ENCODE measurements at places on chromosomes 4 and X.
A peak's percentile ranks its signal among the peaks of the same experiment; 100 is the strongest.

DNA sequence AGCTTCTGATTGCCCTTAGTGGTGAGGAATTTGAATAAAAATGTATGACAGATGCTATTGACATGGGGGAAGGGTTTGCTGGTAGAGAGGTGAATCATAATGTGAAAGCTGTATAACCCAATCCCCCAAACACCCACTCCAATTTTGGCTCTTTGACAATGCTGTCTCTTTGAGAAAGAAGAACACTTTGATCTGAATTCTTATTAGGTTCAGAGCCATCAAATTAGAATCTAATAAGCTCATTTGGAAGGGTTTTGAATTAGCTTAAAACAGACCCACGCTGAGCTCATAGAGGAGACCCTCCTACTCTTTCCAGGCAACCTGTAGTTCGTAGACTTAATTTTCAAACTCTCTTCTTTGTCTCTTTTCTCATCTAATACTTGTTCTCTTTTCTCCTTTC lies 416.6 kb upstream of the ARX start:
- DNase-seq = no peak

DNA sequence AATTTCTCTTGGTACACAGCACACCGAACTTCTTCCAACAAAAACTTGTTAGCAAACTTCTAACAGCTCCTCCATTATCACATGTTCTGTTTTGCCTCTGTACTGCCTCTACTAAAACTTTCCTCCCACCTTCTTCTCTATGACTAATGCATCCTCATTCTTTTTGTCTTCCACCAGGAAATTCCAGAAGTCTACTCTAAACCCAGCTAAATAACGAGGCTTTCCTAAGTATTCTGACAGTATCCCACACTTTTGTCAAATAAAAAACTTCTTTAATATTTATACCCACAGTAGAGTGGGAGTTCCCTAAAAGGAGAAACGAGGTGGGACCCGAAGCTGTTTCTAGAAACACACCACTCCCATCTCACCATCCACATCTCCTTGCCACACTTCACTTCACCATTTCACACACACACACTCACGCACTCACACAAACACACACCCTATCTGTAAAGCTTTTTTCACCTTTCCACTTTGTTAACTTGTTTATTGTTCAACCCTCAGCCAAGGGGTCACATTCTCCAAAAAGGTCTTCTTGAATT lies 280.3 kb downstream of the ARAP2 start:
- no peak for DNase-seq

- DNase-seq = peak; percentile 26
Observed at GRCh38 chr4:167234316-167234881, at the start of gene SPOCK3. SPOCK3 (minus strand) TSS chr4:167234494.

DNA sequence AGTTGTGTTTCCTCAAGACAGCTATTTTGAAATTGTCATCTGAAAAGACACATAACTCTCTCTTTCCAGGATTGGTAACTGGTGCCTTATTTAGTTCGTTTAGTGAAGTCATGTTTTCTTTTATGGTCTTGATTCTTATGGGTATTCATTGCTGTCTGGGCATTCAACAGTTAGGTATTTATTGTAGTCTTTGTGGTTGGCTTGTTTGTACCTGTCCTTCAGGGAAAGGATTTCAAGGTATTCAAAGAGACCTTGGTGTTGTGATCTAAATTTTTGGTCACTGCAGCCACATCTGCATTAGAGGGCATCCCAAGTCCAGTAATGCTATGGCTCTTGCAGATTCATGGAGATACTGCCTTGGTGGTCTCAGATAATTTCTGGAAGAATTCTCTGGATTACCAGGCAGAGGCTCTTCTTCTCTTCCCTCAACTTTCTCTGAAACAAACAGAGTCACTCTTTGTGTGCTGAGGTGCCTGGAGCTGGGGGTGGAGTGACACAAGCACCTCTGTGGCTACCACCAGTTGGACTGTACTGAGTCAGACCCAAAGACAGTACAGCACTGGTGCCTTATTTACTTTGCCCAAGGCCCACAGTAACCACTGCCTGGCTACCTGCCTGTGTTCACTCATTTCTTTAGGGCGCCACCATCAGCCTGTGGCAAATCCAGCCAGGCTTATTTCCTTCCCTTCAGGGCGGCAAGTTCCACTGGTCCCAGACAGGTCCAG lies 620.4 kb downstream of the KCNIP4 start:
- DNase-seq = no peak

GRCh38 chr4:146308951-146309350 lies 94.6 kb downstream of the REELD1 start:
- DNase-seq = no peak

- DNase-seq = no peak
Observed at GRCh38 chr4:52052475-52052780, 1.3 kb downstream of the SPATA18 start.

GRCh38 chrX:39895218-39896110 lies 202.3 kb downstream of the BCOR start:
- DNase-seq = no peak

- DNase-seq = no peak
Observed at GRCh38 chr4:166123546-166123945, 250.5 kb downstream of the TLL1 start.

GRCh38 chr4:12729384-12729783 lies 754.8 kb downstream of the RAB28 start:
- DNase-seq = peak; percentile 12

DNA sequence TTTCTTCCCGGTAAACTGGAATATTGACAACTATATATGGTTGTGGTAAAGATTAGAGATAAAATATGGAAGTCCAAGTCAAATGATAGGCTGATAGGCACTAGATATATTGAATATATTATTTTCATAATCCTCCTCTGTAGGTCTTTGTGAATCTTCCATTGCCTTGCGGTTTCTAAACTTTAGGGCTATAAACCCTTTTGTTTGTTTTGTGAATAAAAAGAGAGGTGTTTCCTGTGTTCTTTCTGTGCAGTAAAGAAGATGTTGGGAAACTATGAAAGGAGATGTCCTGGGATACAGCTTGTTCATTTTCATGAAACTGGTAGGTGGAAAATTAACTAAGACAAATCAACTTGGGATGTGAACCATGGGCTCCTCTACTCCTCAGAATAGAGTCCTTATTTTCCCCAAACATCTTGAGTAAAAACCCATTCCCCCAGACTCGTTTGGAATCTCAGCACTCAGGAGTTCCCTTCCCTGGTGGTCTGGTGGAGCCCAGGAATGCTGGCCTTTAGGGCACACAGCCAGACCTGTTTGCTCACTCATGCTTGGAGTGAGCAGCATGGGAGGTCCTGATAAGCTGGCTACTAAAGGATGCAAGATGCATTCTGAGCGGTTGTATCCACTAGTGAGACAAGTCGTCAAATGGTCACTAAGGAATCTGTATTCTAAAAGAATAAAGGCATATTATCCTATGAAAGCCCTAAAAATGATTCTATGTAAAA lies 22.2 kb downstream of the PRDM8 start:
- DNase-seq = peak; percentile 73

- peak; percentile 24 for DNase-seq
Observed at GRCh38 chr4:86218746-86219473, 140.9 kb downstream of the MAPK10 start.

DNA sequence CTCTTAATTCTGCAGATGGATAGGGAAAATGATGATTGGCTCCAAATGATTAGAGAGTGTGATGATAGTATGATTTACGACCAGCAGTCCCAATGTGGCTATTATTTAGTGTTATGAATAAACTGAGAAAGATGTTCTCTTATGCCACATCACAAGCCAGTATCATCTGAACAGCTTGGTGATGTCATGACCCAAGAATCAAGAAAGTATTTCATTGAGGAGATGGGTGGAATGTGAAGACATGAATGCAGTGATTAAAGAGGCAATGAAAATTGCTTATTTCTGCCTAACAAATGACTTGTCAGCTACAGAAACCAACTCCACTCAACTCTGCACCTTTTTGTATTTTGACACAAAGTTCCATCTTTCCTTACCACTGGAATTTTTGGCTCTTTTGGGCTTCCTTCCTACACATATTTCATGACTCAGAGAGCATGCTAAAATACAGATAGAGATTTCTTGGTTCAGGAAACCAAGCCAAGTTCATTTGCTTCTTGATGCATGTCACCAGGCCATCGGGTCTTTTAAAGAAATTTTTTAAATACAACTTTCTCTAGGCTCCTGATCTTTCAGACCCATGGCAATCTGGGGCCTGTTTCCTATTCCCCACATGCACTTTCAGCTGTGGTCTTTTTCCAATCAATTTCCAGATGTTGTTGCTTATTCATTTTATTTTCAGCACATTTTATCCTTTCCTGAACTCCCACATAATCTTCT lies 174.2 kb downstream of the HHIP start:
- DNase-seq = peak; percentile 88

GRCh38 chr4:132097041-132097440 lies 1052.1 kb upstream of the PCDH10 start:
- DNase-seq = no peak

DNA sequence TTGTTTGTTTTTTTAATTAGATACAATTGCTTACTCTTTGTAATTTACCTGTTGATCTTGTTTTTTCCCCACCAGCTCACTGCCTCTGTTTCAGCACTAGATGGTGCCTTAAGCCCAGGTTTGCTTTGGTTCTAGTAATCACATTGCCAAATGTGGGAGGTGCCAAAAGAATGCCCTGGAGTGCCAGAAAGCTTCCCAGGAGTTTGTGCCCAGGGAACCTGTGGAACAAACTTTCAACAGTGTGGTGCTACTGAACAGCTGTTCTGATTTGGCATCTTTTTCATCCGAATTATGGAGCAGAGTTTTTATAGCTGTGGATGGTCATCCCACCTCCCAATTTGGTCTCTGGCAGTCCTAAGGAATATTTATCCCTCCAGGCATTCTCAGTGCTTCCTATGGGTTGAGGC lies 1000.7 kb downstream of the STIM2 start:
- DNase-seq = peak; percentile 74

GRCh38 chrX:134688031-134688823 lies 30.0 kb upstream of the PLAC1 start:
- no peak for DNase-seq

DNA sequence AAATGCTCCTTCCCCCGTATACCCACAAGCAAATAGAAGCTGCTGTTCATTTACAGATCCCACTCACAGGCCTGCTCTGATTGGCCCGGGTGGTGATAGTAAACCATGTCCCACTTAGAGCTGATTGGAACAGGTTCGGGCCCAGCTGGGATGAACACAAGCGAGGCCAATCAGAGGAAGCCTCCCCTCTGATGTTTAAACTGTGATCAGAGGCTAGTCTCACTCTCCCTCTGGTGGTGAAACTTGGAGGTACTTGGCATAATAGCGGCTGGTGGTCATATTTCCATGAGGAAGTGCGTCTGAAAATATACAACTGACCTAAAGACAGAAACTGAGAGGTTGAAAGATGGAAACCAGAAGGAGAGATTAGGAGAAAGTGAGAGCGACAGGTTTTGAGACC lies 51.5 kb upstream of the TRPC3 start:
- DNase-seq = no peak

DNA sequence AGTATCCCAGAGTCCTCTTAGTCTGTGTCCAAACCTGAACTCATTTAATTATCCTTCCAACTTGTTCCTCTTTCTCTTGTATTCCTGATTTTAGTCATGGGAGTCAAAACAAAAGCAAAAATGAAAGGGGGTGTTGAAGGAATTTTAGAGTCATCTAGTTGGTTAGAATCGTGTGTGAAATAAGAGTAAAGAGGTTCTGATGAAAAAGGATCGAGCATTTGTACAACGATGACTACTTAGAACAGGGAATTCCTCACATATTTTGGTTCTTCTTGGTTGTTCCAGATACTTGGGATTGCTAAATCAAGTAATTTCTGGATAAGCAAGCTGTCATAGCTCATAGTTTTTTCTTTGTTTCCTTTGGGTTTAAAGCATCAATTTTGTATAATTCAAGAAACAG lies 194.4 kb downstream of the BCOR start:
- peak; percentile 81 for DNase-seq

DNA sequence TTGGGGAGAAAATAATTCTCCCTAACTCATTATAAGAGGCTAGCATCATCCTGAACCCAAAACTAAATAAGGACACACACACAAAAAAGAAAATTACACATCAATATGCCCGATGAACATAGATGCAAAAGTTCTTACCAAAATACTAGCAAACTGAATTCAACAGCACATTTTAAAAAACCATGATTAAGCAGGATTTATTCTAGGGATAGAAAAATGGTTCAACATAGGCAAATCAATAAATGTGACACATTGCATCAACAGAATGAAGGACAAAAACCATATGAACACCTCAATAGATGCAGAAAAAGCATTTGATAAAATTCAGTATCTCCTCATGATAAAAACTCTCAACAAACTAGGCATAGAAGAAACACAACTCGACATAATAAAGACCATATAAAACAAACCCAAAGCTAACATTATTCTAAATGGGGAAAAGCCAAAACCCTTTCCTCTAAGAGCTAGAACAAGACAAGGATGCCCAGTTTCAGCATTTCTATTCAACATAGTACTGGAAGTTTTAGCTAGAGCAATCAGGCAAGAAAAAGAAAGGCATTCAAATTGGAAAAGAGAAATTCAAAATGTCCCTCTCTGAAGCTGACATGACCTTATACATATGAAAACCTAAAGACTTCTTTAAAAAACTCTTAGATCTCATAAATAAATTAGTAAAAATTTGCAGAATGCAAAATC lies 200.9 kb downstream of the NKX6-1 start:
- no peak for DNase-seq

DNA sequence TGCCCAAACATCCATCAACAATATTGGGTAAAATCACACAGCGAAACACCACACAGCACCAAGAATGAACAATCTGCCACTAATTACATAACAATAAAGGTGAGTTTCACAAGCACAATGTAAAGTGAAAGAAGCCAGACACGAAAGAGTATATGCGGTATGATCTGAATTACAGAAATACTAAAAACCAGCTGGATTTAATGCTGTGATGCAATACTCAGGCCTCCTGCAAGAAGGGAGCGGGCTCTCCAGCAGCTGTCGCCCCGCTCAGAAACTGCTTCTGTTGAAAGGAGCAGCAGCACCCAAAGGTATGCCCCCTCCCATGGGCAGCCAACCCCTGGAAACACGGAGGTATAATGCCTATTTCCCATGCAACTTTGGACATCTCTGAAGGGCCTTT lies 77.0 kb downstream of the PAPSS1 start:
- no peak for DNase-seq

DNA sequence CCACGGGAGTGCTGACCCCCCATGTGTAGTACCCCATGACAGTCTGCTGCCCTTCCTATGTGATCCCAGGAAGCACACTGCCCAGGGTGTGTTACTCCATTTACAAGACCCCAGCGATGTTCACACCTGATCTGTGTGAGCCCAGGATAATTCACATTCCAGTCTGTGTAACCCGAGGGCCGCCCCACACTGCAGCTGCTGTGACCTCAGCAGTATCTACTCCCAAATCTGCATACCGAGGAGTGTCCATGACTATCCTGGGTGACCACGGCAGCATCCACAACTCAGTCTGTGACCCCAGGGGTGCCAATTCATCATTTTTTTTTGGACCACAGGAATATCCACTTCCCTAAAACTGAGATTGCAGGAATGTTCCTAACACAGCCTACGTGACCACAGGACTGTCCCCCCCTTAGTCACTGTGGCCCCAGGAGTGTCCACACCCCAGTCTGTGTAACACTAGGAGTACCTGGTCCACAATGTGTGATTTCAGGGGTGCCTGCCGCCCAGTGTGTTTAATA lies 7.8 kb upstream of the GLOD5 start:
- no peak for DNase-seq

- no peak for DNase-seq
Observed at GRCh38 chr4:7734651-7735260, 204.9 kb downstream of the AFAP1 start.

Data from fibroblast of skin of scalp (primary cell).